ENCODE measurements at places on chromosomes 12 and 14.

DNA sequence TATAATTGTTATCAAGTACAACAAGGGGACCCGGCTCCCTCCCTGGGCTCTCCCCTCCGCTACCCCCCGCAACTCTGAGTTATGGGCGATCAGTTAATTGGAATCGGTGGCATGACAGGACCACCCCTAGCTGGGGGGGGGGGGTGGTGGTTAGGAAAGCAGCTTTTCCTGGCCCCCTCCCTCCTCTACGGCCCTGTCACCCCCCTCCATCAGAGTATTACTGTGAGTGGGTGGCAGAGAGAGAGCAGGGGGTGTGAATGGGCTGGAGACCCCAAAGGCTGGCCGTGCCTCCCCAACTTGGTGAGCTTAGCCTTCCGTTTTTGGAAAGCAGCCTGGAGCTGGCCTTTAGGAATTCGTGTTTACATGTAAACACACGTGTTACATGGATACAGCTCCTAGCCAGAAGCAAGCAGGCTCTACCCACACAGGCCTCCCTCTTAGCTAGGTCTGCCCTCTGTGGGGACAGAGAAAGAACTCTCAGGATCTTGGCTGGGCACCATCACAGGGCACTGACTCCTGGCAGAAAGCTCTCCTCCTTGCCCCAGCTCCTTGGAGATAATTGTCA lies 1.1 kb upstream of the HOXC4 start:
- DNase-seq, result no peak

GRCh38 chr12:93954166-93955112 lies 193.9 kb upstream of the PLXNC1 start:
- DNase-seq, result peak; percentile 76

- no peak for DNase-seq
These were observed 45.9 kb downstream of the LGMN start for GRCh38 chr14:92702441-92702918.

DNA sequence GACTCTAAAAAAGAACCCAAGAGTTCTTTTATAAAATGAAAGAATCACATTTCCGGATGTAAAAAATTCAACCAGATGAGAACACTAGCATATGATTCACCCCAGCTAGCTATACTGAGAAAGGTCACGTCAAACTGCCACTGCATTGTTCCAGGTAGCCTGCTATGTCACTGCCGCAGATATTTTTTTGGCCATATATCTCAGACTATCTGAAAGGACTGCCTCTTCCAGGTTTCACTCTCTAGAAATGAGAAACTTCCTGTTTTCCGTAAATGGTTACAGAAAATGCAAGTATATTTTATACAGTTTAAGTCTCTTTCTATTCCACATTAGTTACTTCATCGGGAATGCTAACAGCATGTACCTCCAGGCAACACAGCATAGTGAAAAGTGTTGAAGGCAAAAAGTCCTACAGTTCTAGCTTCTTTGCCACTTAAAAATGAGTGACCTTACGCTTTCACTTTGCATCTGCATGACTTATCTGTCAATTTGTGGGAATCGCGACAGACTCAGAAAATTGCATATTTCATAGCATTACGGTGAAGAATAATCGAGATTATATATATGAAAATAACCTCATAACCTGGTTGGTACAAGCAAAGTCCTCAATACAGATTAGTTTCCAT lies 105.2 kb downstream of the MED13L start:
- DNase-seq, result no peak

DNA sequence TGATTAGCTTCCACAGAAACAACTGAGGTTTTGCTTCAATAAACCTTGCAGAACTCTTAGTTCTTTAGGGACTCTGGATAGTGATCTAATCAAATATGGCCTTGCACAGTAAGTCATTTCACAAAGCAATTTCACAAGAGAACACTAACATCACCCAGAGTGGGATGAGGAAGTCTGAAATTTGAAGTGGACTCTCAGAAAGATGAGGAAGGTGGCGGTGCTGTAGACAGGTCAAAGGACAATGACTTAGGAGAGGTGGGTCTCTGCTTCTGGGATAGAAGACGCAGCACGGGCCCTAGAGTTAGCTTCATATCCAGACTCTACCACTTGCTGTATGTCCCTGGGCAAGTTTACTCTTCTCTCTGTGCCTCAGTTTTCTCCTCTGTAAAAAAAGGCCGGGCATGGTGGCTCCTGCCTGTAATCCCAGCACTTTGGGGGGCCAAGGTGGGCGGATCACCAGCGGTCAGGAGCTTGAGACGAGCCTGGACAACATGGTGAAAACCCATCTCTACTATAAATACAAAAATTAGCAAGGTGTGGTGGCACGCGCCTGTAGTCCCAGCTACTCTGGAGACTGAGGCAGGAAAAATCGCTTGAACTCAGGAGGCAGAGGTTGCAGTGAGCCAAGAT lies 18.9 kb downstream of the FOS start:
- no peak for DNase-seq

DNA sequence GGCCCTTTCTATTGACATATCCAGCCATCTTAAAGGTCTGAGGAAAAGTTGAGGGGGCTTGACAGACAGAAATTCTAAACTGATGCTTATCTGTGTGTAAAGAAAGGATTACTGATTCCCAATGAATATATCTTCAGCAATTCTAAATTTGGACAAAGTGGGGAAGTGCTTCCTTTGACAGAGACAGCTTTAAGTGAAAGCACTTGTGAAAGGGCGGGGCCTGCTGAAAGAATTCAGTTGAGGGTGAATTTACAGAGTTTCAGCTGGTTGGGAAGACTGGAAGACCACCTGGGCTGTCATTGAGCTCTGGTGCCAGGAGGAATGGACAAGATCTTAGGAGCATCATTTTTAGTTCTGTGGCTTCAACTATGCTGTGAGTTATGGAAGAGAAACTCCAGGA lies 412.5 kb upstream of the OR4E1 start:
- no peak for DNase-seq

DNA sequence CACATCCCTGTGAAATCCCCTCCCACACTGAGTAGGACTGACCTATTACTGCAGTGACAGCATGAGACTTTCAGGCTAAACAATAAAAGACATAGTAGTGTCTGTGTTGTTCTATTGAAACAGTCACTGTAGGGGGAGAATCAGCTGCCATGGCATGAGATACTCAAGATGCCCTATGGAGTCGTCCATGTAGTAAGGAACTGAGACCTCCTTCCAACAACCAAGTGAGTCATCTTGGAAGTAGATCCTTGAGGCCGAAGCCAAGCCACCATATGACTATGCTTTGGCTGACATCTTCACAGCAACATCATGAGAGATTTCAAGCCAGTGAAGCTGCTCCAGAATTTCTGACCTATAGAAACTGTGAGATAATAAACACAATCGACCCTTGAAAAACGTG lies 12.1 kb upstream of the LRP6 start:
- no peak for DNase-seq

DNA sequence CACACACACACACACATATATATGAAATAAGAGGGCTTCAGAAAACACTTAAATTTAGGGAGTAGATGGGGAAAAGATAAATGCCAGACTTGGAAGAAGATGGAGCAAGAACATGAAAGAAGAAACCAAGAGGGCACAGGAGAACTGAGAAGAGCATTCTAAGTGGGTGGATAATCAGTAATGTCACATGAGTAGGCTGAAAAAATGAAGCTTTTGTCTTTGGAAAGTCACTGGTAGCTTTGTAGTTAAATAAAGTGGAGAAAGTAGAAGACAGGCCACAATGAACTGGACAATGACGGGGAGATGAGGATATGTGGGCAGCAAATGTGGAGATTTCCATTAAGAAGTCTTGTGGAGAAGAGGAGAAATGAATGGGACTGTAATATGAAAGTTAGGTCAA lies 2.2 kb upstream of the ZC2HC1C start:
- DNase-seq, result no peak

DNA sequence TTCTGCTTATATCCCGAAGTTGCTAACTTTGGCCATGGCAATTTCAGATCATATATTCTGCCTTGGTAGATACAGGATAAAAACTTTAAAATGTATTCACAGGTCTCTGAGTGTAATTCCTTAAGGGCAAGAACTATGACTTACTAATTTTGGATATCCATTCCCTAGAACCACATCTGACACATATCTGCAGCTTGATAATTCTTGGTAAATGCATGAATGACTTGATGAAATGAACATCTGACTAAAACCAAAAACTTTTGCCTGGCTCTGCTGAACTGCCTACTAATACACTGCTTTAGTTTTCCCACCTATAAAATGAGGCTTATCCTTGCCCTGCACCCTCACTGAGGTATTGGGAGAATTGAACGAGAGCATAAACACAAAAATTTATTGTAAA lies 32.2 kb downstream of the SLC25A21 start:
- DNase-seq, result no peak

GRCh38 chr12:6662906-6663742 lies at the start of gene ING4:
ING4 (minus strand) TSS chr12:6663119; CDS start chr12:6663101, 18 bp downstream.
- DNase-seq, result peak; percentile 99

DNA sequence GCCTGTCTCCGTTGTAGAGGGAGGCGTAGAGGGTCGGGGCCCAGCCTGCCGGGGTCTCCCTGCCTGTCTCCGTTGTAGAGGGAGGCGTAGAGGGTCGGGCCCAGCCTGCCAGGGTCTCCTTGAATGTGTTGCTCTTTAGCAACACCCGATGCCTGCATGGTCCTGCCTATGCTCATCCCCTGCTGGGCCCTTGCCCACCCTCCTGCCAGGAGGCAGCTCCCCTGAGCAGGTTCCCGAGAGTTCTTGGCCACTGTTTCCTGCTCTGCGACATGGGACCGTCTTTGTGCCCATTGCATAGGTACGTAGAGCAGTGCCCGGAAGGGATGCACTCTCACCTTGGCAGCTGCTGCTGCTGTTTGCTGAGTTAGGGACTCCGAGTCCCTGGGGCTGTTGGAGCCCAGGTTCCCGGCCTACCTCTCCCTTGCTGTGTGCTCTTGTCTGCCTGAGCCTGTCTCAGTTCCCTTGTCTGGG lies 3.3 kb downstream of the KIF26A start:
- peak; percentile 45 for DNase-seq

- DNase-seq, result no peak
These were observed 76.9 kb upstream of the PSMA6 start for GRCh38 chr14:35215110-35215813.

- DNase-seq, result no peak
These were observed 53.4 kb downstream of the SRGAP1 start for GRCh38 chr12:63897931-63898330.

GRCh38 chr14:54221432-54221803 lies 175.4 kb upstream of the CDKN3 start:
- DNase-seq, result no peak

GRCh38 chr14:87615822-87616679 lies 376.9 kb downstream of the GALC start:
- no peak for DNase-seq

DNA sequence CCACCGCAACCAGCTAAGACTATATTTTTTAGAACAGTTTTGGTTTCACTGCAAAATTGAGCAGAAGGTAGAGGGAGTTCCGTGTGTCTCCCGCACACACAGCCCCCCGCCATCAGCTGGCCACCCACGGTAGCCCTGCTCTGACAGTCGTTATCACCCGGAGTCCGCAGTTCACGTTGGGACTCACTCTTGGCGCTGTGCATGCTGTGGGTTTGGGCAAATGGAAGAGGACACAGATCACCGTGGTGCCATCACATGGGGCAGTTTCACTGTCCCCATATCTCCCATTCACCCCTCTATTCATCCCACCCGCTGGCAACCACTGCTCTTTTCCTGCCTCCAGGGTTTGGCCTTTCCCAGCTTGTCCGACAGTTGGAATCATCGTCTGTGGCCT lies 31.8 kb upstream of the ULK1 start:
- no peak for DNase-seq

DNA sequence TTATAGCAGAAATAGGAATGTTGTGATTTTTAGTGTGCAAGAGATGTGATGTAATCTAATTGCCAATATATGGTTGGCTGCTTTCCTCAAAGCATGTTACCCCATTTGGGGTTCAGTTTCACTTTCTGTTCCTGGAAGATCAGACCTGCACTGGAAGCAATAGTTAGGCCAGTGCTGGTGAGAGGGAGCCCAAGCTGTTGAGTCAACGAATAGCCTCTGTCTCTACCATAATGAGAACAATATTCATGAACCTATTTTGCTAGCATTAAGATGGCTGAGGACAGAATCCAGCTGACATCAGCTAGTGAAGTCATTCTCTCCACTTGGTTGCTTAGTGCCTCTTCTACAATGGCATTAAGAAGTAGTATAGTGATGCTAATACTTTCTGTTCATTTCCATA lies 379.9 kb upstream of the DCN start:
- DNase-seq, result no peak

- DNase-seq, result no peak
These were observed 7.6 kb upstream of the STK38L start for GRCh38 chr12:27236498-27236897.

DNA sequence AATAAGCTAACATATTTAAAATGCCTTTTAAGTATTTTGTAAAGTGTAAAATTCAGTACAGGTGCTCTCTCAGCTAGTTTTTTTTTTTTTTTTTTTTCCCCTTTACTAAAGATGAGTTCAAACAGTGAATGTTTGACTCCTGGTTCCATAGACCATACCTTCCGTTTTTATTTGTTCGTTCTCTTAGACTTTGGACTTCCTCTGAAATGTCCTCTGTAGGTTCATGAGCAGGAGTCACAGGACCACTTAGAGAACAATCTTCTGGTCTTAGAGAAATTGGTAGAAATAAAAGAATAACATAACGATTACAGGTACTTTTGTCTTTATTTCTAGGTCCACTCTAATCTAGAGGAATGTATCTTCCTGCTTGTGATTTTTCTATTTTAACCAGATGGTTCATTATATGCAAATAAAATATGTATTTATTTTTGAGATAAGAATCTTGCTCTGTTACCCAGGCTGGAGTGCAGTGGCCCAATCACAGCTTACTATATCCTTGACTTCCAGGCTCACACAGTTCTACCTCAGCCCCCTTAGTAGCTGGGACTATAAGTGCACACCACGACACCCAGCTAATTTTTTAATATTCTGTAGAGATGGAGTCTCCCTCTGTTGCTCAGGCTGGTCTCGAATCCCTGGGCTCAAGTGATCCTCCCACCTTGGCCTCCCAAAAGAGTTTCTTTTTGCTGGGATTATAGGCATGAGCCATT lies 25.8 kb downstream of the STYX start:
- no peak for DNase-seq

- DNase-seq, result no peak
These were observed 64.2 kb downstream of the DNAI7 start for GRCh38 chr12:25130741-25131188.

DNA sequence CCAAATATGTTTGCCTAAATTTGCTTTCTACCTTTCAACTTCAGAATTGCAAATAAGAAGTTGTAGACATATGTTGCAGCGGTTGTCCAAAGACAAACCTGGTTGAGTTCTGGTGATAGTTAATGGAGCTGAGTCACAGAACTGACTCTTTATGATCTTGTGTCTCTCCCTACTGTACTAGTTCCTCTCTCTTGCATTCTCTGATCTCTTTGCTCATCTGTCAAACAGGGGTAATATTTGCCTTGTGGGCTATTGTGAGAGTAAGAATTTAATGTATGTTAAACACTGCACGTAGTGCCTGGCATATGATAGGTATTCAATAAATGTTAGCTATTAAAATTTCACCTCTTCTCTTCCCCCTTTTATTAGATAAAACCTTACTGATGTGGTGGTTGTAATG lies 283.5 kb upstream of the RGS6 start:
- DNase-seq, result no peak

Measured in tibial artery (tissue), 4 donors.